Posterior vena cava (tissue), 2 donors: ENCODE measurements at places on chromosomes 2 and 18. TPM values are rescaled to one million over a fixed set of nuclear protein-coding genes. Genes with fewer than 3 reads are reported as not detected.

Gene NETO1
- 0.56 TPM for total RNA-seq

Gene LYPD6
- total RNA-seq, result 0.23 TPM

Gene SLC16A14
- 3.3 TPM for total RNA-seq

Gene ACMSD
- total RNA-seq, result not detected

Gene GPN1
- total RNA-seq, result 18.3 TPM

Gene RSAD2
- total RNA-seq, result 6.9 TPM

Gene ATOH8
- 17.5 TPM for total RNA-seq

Gene SERPINB13
- not detected for total RNA-seq

Gene B3GNT7
- 7.7 TPM for total RNA-seq

Gene APOB
- 1.9 TPM for total RNA-seq

Gene DUSP19
- total RNA-seq, result 9.1 TPM

Gene CHST9
- 0.14 TPM for total RNA-seq

Gene CDC42EP3
- total RNA-seq, result 74.5 TPM

Gene BMP10
- total RNA-seq, result 0.65 TPM

Gene DSG1
- not detected for total RNA-seq

Gene TPO
- 6.0 TPM for total RNA-seq

Gene ANKRD30BL
- not detected for total RNA-seq

Gene GYPC
- 107 TPM for total RNA-seq

Gene TDRD15
- 0.05 TPM for total RNA-seq

Gene KIAA1328
- total RNA-seq, result 13.2 TPM

Gene SERPINB4
- total RNA-seq, result not detected

Gene ADAM17
- 34.9 TPM for total RNA-seq

Gene IL36G
- total RNA-seq, result not detected

Gene CTAGE1
- total RNA-seq, result not detected

Gene C2orf66
- not detected for total RNA-seq

Gene REG1A
- total RNA-seq, result 3.8 TPM

Gene GPBAR1
- 4.2 TPM for total RNA-seq

Gene IL1RL1
- total RNA-seq, result 15.8 TPM

Gene CARF
- total RNA-seq, result 9.9 TPM

Gene LOXHD1
- 0.38 TPM for total RNA-seq

Gene LYG2
- not detected for total RNA-seq

Gene ITGA6
- total RNA-seq, result 47.1 TPM

Gene NFATC1
- 26.9 TPM for total RNA-seq

Gene RNU2-63P
- 11.5 TPM for total RNA-seq
